Skin of body (tissue), 3 donors: ENCODE measurements at places on chromosomes 4 and X.

DNA sequence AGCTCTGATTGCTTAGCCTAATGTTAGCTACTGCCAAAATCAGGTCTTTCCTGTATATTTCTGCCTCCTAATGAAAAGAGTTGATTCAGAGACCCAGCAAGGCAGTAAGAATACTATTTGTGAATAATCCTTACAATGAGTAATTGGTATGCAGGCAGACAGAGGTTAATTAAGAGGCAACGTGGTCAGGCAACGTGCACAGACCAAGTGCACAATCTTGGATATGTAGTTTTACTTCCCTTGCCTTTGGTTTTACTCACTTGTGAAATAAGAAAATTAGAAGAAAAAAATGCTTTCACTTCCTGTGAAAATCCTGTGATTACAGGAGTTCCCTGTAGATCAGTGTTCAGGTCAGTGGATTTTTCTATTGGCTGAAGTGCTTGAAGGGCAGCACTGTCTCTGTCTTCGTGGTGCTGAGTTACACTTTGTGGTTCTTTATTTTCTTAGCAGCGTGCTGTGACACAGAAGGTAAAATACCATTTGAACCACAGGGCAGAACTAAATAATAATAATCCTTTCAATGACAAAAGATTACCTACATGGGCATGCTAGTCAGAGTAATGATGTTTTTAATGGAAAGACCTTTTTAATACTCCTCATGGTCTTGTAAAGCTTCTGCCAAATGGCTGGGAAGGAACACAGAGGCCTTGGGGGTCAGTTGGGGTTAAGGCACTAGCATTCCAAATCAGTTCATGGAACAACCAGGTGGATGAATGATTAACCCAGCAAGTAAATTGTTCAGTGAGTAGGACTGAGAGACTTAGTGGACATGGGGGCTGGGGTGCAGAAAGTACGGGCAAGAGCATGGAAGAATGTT is 430.9 kb downstream of the MAPK10 start:
- DNase-seq = no peak

DNA sequence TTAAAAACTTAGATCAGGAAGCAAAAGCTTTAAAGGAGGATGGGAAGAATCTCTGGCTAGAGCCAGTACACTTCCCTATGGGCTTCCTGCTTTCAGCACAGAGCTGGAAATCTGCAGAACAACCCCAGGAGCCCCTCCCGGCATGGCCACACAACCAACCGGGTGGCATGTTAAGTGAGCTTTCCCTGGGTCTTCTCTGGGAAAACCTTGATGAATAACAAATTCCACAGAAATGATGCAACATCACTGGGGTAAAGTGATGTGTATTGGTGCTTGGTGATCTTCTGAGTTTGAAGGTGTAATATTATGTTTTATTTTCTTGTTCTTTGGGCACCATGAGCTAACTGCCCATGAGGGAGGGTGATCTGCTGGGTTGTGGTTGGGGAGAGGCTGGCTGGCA is 22.1 kb downstream of the NHS start:
- no peak for DNase-seq

- DNase-seq = no peak
Measured at GRCh38 chr4:8437281-8437680, 3.2 kb downstream of the ACOX3 start.

DNA sequence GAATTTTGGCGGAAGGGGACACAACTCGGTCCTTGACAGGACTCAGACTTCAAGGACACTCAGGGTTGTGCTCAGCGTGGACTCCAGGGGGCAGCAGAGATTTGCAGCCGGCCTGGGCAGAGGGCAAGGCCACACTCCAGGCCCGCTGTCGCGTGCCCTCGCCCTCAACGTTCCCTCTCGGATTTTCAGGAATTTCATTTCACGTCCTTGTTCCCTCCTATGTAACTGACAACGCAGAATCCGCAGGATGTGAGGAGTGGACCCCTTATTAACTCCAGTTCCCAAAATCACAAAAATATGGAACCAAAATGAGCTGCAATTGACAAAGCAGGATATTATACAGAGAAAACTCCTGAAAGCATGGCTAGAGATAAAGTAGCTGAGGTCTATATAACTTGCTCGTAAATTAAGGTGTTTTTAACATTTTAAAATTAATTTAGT is 21.0 kb upstream of the DCTD start:
- peak; percentile 2 for DNase-seq

DNA sequence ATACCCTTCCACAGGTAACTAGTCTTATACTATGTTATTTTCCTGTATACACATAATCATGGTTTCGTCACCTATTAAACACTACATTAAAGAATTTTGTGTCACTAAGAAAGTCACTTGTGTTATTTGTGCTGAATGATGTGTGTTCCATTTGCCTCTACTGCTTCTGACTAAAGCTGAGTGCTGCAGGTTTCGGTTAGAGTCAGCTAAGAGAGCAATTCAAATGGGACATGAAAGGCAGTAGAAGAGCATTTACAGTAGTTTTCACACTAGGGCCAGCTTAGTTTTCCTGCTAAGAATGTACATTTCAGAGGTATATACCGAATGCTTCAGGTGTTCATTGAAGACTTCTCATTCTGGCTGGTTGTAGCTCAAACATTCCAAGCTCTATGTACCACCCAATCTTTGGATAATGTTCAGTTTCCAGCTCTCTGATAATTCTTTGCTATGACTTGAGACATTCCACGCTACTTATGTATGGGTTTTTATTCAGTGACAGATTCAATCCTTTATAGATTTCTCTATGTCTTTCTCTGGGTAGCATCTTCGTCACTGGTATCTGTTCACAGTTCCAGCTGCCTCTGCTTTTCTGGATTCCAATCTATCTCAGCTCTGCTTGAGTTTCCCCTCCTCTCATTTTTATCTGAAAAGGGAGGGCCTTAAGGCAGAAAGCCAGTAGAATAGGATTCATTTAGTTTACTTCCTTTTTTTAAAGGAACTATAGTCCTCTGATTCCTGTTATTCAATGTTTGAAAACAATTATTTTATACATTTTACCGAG is 164.4 kb downstream of the CXXC4 start:
- no peak for DNase-seq

- no peak for DNase-seq
Measured at GRCh38 chrX:140524556-140524955, 19.7 kb upstream of the SOX3 start.
